AG08395 (cell line): ENCODE measurements at places on chromosomes 1 and 21.

DNA sequence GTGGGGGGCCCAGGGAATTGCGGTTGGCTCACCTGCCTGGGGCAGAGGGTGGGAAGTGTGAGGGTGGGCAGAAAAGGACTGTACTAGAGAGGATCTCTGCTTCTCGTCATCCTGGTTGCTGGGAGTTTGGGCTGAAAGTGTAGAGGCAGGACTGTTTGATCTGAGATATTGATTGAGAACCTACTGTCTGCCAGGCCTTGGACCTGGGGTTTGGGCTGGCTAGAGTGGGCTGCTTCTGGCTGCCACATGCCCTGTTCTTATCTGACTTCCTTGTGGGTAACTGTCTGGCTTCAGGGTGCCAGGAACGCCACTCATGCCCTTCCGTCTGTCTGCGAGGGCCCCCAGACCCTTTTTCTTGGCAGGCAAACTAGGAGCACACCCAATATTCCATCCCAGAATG lies 200.9 kb downstream of the FOXD2 start:
- DNase-seq = no peak

DNA sequence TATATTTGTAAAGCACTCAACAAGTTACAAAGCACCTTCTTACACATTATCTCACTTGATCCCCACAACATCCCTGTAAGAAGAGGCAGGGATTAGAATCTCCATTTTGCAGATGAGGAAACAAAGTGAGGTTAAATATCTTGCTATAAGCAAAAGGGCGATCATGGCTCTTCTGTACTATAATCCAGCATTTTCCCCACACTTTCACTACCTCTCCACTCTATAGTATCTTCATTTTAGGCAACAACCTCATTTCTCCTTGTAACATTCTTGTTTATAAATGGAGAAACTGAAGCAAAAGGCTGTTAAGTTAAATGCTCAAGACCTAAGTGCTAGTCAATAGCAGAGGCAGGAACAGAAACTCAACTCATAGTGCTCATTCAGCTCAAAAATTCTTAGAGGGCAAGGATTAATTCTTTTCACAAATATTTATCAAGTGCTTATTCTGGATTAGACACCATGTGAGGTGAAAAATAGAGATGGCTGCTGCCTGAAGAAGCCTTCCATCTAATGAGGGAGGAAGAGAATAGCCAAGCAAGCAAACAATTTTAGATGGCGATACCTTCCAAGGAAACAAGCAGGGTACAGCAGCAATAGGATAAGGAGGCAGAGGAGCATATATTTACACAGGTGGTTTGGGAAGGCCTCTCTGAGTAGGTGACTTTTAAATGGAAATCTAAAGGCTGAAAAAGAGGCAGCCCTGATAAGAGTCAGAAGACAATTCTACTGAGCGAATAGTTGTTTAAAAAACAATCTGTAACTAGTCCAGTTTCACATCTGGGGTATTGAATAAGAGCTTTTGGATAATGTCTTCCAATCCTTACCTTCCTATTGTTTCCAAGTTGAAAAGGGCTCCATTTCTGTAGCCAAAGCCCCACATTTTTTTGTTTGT lies 3.5 kb downstream of the ERRFI1 start:
- DNase-seq = no peak

DNA sequence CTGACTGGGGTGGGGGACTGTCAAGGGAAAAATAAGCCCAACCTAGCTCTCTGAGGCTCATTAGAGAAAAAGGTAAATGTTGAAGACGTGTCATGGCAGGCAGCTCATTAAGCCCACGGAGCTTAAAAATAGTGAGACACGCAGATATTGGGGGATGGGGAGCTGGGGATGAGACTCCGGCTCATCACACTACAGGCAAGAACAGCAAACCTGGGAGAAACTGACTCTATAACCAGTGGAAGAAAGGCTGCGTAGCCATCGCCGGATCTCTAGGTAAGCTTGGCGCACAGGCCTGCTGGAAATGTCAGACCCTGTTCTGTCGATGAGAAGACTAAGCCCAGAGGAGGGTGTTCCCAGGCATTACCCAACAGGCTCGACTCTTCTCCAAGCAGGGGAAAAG lies 78.0 kb downstream of the SYT2 start:
- DNase-seq = no peak

DNA sequence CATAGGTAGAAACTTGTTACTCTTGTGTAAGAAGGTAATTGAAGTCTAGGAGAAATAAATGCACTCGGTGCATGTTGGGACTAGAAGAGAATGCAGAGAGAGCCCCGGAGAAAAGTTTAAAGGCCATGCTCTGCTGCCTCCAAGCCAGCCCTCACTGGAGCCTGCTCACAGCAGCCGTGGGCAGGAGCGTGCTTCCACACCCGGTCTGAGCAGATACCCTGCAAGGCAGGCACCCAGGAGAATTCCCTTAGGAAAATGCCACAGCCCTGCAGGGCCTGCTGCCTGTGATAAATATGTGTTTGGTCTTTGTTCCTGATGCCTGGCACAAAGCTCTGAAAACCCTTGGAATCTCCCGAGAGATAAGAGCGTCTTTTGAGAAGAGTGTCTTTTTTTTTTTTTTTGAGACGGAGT lies 22.8 kb downstream of the C2CD2 start:
- no peak for DNase-seq

DNA sequence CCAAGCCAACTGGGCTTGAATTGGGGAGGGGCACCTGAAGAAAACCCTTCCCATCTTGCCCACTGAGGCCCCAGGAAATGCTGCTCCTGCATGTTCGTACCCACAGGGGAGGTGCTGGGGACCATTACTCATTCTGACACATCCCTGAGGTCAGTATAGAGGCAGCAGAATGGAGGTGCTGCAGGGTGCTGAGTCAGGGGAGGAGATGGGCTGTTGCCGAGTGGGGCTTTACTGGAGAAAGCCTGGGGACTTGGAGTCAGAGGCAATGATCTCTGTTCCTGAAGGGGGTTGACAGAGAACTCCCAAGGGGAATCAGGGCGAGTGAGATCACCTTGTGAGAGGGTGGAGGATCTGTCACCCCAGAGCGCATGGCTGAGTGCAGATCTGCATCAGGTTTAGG lies 40.2 kb upstream of the KCNA10 start:
- DNase-seq = no peak

DNA sequence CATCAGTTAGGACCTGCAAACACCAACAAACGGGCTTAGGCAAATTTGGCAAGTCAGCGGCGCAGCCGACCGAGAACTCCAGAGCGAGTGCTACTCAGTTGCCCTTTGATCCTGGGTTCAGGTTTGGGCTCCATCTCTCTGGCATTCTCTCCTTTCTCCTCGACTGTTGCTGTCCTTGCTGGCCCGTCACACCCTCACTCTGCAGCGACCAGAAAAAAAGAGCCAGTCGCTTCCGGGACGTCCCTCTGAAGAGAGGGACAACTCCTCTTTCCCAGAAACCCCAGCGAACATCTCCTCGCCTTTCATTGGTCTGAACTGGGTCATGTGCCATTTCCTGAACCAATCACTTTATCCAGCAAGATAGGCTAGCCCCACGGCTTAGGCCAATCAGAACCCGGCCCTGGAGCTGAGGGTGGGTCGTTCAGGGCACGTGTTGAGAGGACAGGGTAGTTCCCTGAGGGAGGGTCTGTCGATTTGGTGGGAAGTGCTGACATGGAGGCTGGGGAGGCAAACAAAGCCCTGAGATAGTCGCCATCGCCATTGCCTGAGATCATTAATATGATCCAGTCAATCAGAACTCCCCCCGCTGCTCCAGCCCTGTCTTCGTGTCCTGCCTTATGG lies 113.7 kb downstream of the PTPRU start:
- DNase-seq = no peak

DNA sequence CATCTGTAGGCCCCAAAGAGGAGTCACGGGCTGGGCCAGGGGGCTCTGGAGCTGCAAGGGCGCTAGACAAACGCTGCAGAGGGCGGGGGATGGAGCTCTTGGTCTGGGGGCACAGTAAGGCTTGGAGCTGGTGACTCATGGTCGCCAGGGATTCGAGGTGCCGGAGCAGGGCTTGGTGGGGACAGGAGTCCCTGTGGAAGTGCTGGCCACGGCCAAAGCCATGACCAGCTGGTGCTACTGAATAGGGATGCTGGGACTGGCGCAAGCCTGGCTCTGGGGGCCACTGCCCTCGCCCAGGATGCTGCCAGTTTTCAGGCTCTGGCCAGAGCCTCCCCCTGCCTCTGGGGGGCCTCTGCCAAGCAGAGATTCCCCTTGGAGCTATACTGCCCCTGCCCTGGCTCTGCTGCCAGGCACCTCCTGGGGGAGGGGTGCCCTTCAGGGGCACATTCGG lies 25.2 kb downstream of the SPOCD1 start:
- DNase-seq = no peak

DNA sequence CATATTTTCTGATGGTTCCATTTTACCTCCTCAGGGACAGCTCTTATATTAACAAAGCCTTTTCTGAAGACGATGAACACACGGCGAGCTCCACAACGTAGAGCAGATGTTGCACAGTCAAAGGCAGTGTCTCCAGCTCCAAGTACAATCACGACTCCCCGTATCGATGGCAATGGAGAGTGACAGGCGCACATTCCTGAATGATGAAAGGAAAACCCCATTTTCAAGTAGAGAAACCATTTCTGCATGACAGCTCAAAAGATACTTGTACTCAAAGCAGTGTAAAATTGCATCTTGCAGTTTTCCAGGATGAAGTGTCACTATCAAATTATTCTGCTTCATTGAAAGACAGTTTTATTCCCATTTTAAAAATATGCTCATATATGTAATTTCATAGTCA lies 327.6 kb downstream of the DPYD start:
- no peak for DNase-seq

GRCh38 chr1:8419861-8420260 lies 101.9 kb downstream of the SLC45A1 start:
- DNase-seq = no peak

GRCh38 chr1:8698012-8698630 lies 119.3 kb downstream of the RERE start:
- DNase-seq = no peak

- no peak for DNase-seq
These were observed 67.5 kb downstream of the TRIM11 start for GRCh38 chr1:228339059-228339704.

DNA sequence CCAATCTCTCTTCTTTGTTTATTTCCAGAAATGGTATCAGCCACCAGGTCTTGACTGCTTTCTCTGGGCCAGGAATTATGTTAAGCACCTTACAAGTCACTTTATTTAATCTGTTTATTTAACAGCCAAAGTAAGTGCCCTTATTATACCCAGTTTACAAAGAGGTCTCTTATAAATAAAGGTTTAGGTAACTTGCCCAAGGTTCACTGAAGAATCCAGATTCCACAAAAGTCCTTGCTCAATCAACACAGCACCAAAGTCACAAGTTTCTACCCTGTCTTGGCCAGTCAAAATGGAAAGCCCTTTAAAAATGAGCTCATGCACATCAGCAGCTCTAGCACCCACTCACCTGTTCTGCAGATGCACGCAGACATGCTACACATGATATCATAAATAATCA lies 28.0 kb upstream of the ATP1A1 start:
- DNase-seq = no peak

DNA sequence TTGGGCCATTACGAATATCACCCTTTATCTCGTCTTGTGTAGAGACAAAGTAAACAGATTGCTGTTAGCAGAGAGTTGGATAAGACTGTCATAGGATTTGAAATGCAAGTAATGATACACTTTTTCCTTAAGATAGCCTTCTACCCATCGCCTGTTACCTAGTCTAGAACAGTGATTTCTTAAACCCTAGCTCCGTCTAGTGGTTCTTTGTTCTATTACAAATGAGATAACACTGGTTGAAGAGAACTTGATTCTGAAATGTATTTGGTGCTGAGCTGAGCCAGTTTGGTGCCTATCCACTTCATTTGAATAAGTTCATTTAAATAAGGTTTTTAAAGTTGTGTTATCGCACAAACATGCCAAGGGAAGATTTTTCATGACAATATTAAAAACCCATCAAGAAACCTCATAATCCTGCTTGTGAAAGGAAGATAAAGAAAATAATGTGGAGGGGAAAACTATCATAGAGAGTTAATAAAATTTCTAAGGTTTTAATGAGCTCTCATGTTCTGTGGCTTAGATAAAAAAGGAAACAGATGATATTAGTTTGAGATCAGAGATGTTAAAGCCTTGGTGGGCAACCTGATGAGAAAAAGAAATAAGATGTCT lies 1.5 kb upstream of the KCNH1 start:
- peak; percentile 58 for DNase-seq

DNA sequence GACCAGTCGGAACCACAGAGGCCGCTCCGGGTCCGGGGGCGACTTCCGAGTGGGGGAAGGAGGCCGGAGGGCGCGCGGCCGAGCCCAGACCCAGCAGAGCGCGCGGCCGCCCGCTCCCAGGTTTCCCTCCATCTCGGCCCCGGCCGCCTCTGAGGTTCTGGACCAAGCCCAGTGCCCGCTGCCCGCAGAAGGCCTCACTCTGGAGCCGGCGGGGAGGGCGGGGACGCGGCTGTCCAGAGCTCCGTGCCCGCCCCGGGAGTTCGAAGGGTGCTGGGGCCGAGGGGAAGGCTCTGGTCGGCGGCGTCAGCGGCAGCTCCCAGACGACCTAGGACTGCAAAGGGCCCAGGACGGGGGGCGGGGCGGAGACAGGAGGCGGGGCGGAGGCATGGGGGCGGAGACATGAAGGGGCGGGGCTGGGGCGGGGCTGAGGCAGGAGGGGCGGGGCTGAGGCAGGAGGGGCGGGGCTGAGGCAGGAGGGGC lies 48.0 kb upstream of the SLC19A1 start:
- peak; percentile 87 for DNase-seq

GRCh38 chr21:28937737-28938136 lies 54.9 kb downstream of the LTN1 start:
- DNase-seq = no peak

GRCh38 chr1:110356379-110356778 lies 17.2 kb downstream of the RBM15 start:
- no peak for DNase-seq

DNA sequence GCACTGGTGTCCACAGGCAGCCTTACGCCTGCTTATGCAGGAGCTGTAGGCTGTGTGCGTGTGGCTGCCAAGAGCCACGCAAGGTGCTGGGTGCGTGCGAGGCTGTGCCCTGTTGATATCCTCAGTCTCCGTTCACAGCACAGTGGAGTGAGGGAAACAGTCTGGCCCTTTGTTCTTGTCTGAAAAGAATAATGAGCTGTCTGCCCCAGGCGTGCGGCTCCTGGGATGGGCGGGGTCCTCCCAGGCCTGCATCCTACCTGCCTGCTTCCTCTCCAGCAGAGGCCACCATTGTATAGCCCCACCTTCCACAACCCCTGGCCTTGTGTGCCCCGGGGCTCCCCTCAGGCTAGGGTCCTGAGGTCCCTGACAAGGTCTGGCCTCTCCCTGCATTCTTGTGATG lies 47.0 kb upstream of the KDM4A start:
- DNase-seq = no peak

DNA sequence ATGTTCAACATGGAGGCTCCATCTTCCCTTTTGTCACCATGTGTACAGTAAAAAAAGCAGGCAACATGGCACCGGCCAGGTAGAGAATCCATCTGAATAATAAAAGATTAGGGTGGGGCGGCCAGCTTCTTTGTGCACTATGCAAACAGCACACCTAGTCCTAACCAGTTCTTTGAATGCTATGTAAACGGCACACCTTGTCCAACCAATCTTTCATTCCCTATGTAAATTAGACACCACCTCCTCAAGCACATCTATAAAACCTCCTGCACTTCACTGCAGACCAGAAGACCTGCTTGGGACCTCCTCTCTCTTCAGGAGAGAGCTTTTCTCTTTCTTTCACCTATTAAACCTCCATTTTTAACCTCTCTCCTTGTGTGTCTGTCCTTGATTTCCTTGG lies 28.2 kb downstream of the TFB2M start:
- DNase-seq = no peak

- DNase-seq = no peak
These were observed 215.7 kb upstream of the FGGY start for GRCh38 chr1:59081181-59081580.
